ENCODE measurements at places on chromosomes 2 and 18.

DNA sequence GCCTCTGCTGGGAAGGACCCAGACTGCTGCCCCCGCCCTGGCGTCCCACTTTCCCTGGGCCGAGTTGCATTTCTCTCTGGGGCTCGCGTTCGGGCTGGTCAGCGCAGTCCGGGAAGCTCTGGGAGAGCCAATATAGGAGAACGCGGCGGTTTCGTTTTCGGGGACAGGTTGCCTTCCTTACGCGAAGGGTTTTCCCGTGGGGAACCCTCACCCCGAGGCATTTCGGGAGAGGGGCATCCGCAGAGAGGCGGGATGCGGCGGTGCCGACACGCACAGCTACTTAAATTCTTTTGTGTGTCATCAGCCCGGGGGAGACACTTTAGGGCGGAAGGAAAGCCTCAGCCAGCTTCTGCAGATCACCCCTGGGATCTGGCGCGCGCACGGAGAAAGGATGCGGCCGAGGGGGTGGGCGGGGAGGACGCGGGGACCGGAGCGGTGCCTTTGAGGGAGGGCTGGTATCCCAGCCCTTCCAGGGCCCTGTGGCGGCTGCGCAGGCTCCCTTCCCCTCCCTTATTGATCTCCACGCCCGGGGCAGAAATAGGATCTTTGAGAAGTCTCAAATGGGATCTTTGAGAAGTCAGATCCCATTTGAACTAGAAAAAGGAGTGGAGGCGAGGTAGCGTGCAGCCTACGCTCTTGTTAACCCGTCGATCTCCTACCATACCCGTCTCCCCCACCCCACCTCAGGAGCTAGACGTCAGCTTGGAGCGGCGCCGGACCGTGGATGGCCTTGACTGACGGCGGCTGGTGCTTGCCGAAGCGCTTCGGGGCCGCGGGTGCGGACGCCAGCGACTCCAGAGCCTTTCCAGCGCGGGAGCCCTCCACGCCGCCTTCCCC is 1.2 kb downstream of the GATA6 start:
- DNase-seq = no peak

- DNase-seq = no peak
Measured at GRCh38 chr2:40109381-40109780, 330.3 kb upstream of the THUMPD2 start.

GRCh38 chr2:135948642-135949355 is 36.6 kb downstream of the DARS1 start:
- no peak for DNase-seq

GRCh38 chr2:222424276-222424728 is at the start of gene SGPP2:
Gene SGPP2, plus strand, starts transcription at chr2:222424543. Its CDS starts 60 bp downstream, at chr2:222424603.
- DNase-seq = no peak

DNA sequence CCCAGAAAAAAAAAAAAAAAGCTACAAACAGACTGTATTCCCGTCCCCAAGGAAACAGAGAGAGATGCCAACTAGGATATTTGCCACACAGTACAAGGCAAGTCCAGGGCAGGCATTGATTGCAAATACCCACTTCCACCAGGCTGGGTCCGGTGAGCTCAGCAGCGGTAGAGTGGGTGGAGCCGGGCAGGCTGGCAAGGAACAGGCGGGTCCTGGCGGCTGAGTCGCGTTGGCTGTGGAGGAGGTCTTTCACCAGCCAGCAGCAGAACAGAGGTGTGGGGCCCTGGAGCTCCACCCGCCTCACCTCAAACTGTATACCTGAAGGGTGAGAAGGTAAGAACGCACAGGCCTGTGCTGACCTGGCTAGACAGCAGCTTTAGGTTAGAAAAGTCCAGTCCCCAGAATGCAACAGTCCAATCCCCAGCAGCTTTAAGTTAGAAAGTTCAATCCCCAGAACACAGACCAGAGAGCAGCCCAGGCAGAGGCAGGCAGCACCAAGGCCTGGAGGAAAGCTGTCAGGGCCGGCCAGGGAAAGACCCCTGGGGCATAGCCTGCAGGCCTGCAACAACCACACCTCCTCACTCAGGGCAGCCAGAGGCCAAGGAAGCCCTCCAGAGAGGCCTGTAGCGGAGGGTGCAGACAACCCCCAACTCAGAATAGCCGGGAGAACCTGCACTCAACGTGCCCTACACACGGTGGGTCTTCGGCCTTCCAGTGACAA is 21.9 kb upstream of the MTERF4 start:
- no peak for DNase-seq

DNA sequence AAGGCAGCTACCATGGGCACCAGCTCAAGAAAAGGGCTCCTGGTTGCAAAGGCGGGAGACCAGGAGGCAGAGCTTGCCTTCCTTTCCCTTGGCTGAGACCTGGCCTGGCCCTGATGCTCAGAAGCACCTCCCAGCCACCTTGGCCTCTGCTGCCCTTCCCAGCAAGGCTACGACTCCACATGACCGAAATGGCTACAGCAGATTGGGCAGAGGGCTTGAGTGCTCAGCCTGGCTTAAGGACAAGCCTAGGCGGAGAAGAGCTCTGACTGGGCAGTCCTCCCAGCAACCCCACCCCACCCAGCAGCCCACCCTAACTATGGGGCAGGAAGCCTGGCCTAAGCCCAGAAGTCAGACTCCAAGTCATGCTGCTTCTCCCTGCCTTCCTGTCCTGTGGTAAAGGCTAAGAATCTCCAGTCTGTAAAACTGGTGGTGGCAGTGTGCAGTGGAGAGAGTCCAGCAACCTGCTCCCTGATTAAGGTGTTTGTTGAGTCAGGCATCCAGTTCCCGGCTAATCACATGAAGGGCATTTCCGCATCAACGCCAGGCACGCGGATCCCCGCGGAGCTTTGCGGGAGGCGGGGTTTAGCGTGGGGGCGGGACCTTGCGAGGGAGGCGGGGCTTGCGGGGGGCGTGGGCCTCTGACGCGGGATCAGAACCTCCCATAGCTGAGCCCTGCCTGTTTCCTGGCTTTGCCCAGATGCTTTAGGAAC is 256.0 kb downstream of the BCL11A start:
- no peak for DNase-seq

DNA sequence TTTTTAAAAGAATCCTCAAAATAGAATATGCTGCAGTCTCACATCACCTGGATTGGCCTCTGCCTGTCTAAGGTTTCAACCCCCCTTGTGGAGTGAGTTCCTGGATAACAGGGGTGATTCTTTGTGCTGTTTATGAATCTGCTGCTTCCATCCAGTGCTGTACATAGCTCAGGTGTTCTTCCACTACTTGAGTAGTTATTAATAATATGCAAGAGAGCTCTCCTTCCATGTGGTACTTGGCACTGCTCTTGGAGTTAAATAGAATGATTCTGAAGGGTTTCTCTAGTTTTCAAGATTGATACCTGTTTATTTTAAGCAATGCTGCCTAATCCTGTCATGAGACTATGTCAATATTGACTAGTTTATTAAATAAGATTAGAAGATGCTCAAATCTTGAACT is 273.6 kb downstream of the RDH14 start:
- no peak for DNase-seq

DNA sequence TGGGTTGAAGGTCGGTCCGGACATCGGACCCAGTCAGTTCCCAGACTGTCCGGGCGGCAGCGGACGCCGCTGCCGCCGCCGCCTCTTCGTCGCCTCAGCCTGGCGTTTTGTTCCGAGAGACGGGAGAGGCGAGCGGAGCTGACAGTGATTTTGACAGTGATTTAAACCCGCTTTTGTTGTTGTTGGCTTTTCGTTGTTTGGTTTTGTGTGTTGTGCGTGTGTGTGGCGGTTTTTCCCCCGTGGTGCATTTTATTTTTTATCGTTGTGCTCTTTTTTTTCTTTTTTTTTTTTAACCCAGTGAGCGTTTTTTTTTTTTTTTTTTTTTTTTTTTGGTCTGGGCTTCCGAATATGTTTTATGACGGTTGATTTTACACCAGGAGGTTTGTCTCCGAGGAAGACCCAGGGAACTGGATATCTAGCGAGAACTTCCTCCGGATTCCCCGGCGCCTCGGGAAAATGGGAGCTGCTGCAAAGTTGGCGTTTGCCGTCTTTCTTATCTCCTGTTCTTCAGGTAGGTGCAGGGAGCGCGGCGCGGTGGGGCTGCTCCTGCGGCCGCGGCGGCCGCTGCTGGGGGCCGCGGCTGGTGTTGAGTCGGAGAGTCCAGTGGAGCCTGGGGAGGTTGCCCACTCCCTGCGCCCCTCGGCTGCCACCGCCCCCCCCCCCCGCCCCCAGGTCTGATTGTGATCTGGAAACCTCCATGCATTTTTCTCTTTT is at the start of gene ACVR2A:
Gene ACVR2A, plus strand, starts transcription at position 333 of the 714 bp plus-strand sequence. Its CDS starts 124 bp downstream, at position 457.
- DNase-seq = no peak

GRCh38 chr2:69287544-69287943 is 99.5 kb downstream of the GFPT1 start:
- no peak for DNase-seq

DNA sequence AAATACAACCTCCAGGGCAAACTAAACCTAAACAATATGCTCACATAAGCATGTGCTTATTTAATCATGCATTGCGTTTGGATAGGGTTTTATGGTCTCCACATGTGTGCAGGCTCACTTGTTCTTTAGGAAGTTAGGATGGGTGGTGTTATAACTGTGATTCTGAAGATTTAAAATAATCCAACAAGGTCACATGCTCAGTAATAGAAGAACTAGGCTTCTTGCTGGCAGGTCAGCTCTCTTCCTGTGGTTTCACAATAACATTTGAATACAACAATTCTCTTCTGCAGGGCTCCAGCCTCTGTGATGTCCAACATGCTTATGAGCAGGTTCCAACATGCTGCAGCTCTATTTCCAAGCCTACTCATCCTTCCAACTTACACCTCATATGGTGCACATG is 84.0 kb downstream of the MYL12B start:
- DNase-seq = peak; percentile 3

DNA sequence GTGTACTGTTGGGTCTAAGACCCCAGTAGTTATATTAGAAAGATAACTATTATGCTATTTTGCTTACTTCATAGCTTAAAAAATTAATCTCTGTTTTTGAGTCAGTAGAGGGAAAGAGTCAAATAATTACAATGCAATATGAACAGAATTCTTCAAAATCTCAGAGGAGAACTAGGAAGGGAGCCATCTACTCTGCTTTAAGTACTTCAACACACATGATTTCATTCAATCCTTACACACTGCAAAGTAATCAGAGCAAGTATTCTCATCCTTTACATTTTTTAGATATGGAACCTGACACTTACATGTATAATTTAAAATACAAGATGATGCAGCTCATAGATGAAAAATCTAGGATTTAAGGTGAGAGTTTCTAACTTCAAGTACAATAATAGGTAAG is 27.7 kb downstream of the COL5A2 start:
- DNase-seq = no peak

DNA sequence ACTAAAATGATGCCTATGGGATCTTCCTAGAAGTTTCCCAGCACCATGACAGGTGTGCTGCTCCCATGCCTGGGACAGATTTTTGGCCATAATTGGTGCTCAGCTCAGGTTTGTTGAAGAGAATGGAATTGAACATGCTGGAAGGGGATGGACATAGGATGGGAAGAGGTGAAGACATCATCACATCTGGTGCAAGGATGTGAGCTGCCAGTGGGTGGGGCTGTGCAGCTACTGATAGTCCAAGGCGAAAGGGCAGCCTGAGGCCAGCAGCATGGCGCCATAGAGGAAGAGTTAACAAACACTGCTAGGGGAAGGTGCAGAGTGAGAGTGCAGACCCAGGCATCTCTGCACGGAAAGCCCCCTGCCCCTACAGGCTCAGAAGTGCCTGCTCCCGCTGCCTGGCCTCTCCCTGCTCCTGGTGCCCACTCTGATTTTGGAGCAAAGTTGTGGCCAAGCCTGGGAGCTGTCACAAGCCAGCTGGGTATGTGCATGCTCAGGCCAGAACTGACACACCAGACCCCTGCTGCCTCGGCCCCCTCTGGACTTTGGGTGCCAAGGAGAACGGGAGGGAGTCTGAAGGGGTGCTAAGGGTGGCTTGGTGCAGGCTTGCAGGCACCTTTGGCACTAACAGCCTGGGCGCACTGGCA is 178.6 kb downstream of the ZBTB7C start:
- peak; percentile 76 for DNase-seq

GRCh38 chr2:98775146-98775986 is 44.4 kb upstream of the MGAT4A start:
- no peak for DNase-seq

DNA sequence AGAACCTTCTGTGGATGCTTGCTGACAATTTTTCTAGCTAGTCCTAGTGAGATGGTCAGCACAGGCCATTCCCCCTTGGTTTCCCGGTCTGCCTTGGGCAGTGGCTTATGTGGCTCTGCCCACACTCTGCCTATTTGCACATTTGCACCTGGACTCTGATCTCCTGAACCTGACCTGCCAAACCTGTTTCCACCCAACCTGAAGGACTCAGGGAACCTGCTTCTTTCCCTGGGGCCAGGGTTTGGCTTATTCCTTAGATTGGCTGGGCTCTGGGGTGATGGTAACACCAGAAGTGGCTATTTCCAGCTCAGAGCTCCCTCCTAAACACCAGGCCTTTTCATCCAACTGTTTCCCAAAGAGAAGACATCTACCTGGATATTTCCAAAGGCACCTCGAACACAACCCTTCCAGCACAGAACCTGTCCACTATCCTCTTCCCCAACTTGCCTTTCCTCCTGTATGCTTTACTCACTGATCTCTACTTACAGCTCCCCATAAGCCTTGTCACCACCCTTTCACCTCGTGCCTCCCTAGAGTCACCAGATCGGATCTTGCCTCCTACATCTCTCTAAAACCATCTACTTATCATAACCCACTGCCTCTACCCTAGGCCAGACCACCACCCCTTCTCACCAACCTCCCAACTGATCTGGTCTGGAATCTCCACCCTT is 5.8 kb upstream of the MTA3 start:
- DNase-seq = no peak

- no peak for DNase-seq
Measured at GRCh38 chr2:109005686-109006204, 16.7 kb upstream of the EDAR start.

DNA sequence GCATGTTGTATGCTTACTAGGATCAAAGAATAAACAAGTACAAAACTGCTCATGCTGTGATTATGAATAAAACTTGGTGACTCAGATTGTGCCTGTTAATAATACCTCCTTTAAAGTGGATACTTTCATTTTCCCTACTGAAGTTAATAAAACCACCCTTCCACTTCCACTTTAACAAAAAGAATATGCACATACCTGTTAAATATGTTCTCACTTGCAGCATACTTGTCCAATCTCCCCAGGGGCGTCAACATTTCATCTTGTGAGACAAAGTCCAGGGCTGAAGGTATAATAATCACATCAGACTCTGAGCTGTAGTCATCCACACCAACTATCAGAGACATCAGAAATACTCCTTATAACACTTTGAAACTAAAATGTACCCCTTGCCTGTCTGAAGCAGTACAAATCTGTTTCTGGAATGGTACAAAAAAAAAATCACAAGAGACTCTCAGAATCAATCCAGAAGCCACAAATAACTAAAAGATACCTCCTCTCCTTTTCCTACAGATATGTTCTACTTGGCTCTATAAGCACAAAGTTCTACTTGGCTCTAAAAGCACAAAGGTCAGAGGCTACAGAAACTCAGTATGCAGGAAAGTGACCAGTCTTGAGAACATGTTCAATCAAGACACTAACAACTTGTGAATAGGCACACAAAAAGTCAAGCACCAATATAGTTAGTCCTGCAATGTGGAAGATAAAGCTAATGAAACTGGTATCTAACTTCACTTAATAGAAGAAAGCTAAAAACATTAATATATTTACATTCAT is 19.3 kb downstream of the PPP4R1 start:
- DNase-seq = no peak

GRCh38 chr2:47038656-47039488 is 116.2 kb downstream of the STPG4 start:
- no peak for DNase-seq

- no peak for DNase-seq
Measured at GRCh38 chr2:20214566-20215182, 10.3 kb downstream of the SDC1 start.

GRCh38 chr18:37422116-37422515 is 143.5 kb downstream of the CELF4 start:
- DNase-seq = no peak
